ENCODE measurements at places on chromosomes 3 and 15.

- no peak for DNase-seq
Measured at GRCh38 chr3:141915016-141915415, 38.6 kb downstream of the ATP1B3 start.

- no peak for DNase-seq
Measured at GRCh38 chr3:62049033-62049432, 324.3 kb downstream of the FEZF2 start.

DNA sequence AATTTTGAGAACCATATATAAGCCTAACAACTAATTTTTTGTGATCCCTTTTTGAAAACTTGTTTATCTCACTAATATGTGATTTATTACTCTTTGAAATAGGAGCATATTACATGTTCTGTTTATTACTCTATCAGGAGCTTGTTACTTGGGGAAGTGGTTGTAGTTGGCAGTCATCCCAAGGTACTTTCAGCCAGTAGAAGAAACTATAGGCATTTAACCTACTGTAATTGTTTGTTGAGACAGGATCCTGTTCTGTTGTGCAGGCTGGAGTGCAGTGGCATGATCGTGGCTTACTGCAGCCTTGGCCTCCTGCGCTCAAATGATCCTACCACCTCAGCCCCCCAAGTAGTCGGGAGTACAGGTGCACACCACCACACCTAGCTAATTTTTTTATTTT, 195.6 kb downstream of the TCF12 start:
- no peak for DNase-seq

DNA sequence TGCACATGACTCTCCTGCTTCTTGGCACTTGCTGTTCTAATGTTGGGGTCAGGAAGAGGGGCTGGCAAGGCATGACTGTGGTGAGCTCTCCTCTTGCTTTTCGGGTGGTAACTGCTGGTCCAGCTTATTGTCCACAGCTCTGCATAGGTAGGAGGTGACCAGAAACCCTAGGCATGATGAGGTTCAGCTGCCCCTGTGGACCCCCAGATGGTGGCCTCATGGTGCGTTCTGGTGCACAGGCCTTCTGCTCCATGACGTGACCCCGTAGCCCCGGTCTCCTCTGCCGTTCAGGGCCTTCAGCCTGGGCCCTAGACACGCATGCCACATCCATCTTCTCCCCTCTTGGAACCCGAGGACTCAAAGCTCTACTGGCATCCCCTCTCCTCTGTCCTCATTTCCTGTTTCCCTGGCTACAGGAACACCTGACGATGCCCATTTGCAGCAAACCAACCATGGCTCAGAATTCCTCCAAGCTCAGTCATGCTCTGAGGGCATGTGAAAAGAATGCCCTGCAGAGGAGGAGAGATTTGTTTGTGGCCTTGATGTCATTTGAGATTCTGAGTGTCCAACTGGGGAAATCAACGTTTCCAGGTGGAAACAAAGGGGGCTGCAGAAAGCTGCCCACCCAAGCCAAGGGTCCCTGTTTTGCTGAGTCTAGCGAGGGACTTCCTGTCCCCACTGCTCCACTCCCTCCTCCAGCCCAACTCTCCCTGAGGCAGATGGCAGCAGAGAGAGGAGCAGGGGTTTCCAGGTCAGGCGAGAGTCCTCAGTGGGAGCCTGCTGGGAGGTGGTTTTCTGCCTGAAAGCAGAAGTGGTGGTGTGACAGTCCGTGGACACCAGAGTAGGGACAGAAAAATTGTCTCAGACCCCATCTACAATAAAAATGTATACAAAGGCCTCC, 198.7 kb upstream of the LYSMD4 start:
- DNase-seq = no peak

DNA sequence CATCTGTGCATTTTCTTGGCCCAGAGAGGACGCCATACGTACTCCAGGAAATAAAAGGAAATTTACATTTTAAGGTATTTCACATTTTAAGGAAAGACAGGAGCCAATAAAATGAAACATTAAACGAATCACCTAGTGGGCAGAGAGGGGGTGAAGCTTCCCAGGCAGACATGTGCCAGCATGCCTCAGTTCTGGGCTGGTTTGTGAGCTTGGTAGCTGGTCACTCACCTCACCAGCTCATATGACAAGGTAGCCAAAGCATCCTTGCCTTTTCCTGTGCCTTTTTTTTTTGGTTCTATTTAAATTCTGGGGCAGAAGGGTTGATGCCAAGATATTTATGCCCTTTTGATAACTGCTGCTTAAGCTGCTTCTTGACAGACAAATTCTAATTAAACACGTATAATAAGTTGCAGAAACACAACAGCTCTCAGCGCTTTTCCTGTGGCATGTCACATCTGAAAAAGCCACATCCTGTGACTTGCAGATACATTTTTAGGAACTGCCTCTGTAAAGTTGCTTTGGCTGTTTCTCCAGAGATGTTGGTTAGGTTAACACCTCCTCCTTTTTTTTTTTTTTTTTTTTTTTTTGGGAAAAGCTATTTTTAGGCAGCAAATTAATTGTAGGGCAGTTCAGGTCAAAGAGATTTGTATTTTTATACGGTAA, 218.6 kb downstream of the PDCD6IP start:
- no peak for DNase-seq

GRCh38 chr15:86336051-86336788, 256.5 kb downstream of the AGBL1 start:
- DNase-seq = no peak

DNA sequence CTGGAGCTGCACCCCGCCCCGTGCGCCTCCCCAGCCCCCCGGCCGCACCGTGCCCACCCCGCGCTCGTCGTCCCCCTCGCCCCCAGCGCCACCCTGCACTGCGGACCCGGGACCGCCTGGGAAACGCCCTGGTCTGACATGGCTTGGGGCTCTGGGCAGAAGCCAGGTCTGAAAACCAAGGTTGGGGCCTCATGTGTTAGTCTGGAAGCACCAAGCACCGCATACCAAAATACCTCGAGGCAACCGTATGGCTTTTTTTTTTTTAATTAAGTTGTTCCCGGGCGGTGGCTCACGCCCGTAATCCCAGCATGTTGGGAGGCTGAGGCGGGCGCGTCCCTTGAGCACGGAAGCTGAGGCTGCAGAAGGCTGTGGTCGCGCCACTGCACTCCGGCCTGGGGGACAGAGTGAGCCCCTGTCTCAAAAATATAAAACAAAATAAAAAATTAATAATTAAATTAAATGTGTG, 91.5 kb upstream of the CHD2 start:
- no peak for DNase-seq

- no peak for DNase-seq
Measured at GRCh38 chr15:53791581-53791980, 32.1 kb upstream of the WDR72 start.

GRCh38 chr3:154060238-154061000, 60.8 kb upstream of the ARHGEF26 start:
- no peak for DNase-seq

DNA sequence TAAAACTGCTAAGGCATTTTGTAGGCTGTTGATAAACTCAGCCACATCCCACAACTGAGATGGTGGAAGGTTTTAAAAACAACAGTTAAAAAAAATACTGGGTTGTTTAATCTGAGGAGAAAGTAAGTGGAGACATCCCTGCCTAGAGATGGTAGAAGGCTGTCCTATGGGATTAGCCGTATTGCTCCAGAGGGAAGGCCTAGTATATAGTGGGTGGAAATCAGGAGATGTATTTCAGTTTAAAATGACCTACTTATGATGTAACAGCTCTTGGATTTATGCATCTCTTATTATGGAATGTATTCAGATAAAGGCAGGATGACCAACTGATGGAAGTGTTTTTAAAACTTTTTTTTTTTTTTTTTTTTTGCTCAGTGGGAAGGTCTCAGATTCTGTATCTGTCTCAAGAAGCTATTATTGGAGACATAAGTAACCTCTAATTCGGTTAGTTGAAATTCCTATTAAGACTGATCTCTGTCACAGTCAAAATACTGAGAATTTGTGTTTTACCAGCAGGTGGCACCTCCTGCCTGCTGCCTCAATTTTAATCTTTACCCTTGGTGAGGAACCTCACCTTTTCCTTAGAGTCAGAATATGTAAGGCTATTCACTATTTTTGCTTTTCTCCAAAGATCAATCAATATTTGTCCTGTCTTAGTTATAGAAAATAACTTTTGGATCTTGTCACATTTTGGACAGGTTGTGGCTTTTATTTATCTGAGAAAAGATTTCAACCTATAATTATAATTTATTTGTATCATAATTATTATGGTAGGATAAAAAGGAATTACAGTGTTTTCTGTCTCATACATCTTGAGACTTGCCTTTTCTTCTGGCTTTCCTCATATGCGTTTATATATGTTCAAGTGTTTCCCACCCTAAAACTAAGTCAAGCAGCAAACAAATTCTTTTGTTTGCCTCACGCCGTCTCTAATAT, 63.0 kb downstream of the VPS8 start:
- DNase-seq = peak; percentile 30

DNA sequence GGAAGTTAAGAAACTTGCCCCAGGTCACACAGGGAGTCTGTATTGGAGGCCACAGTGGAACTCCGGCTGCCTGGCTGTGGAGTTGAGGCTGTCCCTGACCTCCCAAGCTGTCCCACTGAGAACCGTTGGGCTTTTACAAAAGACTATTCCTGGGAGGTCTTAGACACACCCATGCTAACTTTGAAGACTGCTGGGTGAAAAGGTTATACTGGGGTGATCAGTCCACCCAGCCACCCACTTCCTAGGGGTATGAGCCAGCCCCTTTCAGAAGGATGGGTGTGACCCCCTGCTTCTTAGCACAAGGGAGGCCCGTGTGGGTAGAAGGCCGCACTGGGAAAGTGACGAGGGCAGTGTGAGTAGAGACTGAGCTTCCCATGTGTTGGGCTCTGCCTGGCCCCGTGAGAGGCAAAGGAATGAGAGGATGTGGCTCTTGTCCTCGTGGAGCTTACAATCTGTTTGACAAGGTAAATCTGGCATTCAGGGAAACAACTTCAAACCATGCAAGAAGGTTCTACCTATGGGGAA, 19.0 kb downstream of the MRAS start:
- no peak for DNase-seq

- no peak for DNase-seq
Measured at GRCh38 chr3:4294616-4295327, 8.4 kb upstream of the SETMAR start.

DNA sequence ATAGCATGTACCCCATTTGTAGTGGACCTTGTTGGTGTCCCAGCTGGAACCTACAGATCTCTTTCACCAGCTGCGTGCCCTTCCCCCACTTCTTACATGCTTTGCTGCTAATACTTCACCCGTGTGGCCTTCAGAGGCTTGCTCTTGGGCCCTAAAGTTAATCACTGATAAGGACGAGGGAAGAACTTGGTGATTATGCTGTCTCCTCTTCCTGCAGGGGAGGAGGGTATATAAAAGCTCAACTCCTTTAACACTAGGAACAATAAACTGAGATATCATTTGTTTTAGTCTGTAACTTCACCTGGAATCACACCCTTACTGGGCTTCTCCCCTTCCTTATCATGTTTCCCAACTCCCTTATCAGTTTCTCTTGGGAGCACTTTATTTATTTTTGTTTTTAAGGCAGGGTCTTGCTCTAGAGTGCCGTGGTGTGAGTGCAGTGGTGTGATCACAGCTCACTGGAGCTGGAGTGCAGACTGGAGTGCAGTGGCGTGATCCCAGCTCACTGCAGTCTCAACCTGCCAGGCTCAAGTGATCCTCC, 43.2 kb upstream of the PIK3R4 start:
- no peak for DNase-seq

GRCh38 chr3:161915418-161915750, 418.8 kb downstream of the OTOL1 start:
- no peak for DNase-seq

- no peak for DNase-seq
Measured at GRCh38 chr3:118990823-118991560, 43.7 kb downstream of the IGSF11 start.

DNA sequence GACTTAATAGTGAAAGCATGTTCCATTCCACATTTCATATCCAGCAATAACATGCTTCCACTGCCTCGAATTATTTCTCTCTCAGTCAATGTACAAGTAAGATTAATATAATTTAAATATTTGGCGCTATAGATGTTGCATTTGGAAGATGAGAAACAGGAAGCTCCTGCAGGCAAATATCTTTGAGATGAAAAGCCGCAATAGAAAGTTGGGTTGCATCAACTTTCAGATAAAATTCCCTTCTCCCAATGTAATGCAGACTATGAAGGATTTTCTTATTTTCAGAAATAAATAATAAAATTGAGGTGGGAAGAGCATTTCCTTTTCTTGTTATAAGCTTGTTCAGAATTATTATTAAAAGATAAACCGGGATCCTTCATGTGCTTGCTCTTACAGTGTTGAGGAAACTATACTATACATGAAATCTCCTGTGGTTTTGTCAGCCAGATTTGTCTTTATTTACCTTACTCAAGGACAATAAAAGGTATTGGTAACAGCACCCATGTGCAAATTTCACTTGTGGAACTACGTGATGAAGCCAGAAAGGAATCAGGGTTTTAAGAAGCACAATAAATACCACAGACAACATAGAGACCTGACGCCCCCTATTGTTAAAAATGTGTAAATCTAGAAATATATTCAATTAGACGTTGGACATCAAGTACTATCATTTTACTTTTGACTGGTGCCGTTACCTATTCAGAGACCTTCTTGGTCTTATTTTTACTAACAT, 307.0 kb downstream of the ARPP21 start:
- no peak for DNase-seq

DNA sequence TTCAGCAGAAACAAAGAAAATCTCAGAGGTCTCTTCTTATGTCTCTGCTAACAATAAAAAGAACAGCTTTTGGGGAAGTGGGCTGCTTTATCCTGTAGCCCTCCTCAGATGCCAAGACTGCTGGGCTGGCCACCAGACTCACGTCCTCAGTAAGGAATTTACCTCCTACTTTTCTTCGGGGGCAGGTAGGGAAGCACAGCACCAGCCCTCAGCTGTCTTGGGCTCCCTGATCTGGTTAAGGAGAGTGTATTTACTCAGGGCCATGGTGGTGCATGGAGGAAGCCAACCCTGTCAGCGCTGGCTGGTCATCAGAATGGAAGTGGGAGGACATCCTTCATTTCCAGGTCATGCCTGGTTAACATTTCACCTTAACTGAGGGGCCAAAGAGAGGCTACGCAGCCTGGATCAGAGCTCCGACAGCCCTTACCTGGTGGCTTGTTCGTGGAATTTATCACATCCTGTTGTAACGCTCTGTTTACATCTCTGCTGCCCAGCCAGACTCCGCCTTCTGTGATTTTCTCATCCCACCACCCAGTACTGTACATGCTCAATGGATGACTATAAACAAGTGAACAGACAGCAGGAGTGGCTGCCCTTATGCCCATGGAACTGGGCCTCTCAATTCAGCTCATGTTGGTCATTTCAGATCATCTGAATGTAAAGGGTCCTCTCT, 108.3 kb downstream of the IGF2BP2 start:
- peak; percentile 10 for DNase-seq

Measured in nephron progenitor cell (in vitro differentiated cells).